ENCODE measurements at places on chromosomes 11 and 22. TPM values are rescaled to one million over a fixed set of nuclear protein-coding genes. Genes with fewer than 3 reads are reported as not detected.

C11orf87 gene
- not detected for total RNA-seq

TRIM49 gene
- not detected for total RNA-seq

TRIM51 gene
- total RNA-seq: not detected

CDC45 gene
- total RNA-seq: 8.6 TPM

LGALS12 gene
- total RNA-seq: 8.1 TPM

IL17REL gene
- total RNA-seq: not detected

OR51I1 gene
- total RNA-seq: not detected

SMIM35 gene
- total RNA-seq: not detected

DNA sequence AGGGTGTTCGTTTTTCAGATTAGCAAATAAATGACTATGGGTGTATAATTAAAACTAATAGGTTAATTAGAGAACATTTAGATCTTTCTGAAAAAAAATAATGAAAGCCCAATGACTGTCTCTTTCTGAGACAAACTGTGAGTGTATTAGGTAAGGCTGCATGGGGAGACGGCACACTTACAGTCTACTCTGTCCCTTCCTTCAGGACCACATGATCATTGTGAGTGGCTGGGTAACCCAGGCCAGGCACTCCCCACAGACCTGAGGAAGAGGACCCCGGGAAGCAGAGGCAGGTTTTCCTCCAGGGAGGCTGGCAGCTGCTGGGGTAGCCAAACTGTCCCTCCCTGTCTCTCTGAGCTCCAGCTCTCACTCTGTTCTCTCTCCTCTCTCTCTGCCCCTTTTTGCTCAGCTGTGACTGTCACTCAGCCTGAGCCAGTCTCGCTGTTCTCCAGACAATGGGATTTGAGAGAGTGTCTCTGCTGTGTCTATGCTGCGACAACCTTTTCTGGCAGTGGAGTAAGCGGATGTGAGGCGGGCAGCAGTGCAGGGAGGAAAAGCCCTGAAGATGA is 83.1 kb upstream of the NCAM1 start:
- peak; percentile 51 for DNase-seq

DNA sequence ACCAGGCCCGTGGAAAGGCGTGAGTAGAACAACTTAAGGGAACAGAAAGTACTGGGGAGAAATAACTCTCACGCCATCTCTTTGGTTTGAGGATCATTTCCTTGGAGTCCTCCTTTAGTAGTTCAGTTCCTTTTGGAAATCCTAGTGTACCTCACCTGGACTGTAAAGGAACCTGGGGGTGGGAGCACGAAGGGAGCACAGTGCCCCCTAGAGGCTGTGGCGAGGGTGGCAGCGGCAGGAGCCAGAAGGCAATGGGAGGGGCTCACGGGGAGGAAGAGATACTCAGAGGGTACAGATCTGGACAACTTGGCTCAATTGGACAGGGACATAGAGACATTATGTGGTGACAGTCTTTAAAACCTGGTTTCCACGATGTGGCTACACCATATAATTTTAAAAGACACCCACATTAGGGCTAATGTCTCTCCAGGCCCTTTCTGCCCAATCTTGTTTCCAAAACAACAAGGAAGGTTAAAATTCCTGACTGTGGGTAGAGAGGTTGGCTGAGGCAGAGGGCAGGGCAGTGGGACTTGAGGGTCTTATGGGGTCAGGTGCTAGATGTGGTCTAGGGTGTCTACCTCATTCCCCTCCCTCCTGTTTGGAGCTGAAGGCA is 87.0 kb downstream of the CSNK2A3 start:
- DNase-seq: peak; percentile 93

GRCh38 chr22:20636945-20637344 is 129.5 kb downstream of the MED15 start:
- no peak for DNase-seq

DNA sequence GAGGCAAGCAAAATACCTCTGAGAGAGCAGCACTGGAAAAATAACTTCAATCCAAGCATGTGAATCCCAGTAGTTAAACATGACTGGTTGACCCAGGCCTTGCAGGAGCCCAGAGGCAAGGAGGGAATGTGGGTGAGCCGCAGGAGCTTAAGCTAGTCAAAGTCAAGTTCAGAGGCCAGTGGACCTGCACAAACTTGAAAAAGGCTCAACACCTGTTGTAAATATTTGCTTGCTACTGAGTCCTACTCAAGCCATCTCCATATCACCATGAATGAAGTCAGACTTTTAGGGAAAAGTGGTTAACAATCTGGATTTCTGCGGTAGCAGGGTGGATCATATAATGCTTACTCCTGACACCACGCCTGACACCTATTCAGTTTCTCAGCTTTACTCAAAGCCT is 4.8 kb upstream of the CAT start:
- no peak for DNase-seq

DNA sequence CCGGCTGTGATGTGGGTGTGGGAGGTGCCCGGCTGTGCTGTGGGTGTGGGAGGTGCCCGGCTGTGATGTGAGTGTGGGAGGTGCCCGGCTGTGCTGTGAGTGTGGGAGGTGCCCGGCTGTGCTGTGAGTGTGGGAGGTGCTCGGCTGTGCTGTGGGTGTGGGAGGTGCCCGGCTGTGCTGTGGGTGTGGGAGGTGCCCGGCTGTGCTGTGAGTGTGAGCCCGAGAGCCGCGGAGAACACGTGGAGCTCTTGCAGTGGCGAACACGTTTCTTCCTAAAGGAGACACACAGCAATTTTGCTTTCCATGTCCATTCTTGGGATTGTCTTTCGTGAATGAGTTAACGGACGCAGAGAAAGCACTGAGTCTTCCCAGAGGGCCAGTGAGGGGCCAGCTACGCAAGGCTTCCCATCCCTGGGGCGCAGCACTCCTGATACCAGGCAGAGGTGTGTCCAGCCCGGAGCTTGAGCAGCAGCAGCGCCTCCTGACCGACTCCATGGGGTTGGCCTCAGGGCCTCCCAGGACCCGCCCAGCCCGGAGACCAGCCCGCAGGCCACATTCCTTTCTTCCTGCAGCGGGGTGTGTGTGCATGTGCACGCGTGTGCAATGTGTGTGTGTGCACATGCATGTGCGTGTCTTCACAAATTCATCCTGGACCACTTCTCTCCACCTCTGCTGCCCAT is 245.0 kb upstream of the B3GAT1 start:
- no peak for DNase-seq

GRCh38 chr11:77656362-77656761 is 18.8 kb upstream of the CLNS1A start:
- no peak for DNase-seq

DNA sequence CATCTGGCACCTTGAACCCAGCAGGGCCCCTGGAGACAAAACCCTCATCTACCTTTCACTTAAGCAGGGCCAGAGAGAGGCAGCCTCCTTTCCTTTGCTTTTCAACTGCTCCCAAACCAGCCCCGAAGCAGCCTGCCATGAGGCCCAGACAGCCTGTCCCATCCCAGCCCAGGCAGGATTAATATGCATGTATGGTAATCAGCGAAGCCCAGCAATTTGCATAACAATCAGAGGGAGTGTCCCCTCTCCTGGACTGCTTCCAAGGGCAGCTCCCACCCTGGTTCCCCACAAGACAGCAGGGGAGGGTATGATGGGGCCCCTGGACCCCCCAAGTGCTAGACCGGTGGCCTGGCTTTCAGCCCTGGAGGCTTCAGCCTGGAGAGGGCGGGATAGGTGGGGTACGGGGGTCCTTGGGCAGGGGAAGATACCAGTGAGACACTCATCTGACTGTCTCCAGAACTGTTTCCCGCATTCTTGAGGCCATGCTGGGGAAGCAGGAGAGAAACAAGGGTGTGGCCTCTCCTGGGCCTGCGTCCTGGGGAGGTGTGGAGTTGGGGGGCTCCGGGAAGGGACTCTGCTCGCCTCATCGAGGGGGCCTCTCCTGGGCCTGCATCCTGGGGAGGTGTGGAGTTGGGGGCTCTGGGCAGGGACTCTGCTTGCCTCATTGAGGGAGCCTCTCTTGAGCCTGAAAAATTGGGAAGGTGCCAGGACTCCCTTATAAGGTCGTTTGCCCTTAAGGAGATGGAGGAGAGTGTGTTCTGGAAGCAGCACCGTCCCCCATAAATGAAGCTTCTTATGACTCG is 93.2 kb upstream of the PRR5 start:
- DNase-seq: peak; percentile 74

GRCh38 chr11:76424379-76424778 is 20.4 kb upstream of the EMSY start:
- DNase-seq: peak; percentile 66

- no peak for DNase-seq
These were observed 143.6 kb upstream of the ANO5 start for GRCh38 chr11:22049276-22049675.

DNA sequence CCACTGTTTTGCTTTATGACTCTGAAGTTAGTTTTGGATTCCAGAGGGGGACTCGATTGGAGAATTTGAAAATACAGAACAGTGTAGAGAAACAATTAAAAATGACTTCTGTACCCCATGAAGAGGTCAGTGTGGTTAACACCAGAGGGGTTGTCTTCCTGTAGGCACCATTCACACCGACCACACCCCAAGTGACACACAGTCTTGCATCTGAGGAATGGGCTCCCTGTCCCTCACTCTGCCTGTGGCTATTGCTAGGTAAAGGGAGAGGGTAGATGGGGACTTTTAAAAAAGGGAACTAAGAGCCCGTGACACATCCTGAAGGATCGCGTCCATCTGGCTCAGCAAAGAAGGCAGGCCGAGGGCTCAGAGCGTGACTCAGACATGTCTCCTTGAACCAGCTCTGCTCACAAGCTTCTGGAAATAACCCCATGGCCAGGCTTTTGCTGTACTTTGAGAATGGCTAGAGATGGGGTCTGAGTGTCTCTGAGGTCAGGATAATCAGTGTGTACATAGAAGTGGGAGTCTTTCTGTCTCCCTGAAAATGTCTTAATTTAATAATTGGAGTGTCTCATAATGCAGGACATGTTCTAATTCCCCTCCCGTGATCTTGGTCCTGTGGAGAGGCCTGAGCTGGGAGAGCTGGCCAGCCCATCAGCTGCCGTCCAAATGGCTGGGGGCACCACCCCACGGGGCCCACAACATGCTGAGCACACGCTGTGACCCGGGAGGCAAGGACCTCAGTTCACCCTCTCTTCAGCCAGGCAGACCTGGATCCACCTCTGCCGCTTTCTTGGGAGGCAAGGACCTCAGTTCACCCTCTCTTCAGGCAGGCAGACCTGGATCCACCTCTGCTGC is 39.3 kb downstream of the SGSM1 start:
- DNase-seq: no peak

DNA sequence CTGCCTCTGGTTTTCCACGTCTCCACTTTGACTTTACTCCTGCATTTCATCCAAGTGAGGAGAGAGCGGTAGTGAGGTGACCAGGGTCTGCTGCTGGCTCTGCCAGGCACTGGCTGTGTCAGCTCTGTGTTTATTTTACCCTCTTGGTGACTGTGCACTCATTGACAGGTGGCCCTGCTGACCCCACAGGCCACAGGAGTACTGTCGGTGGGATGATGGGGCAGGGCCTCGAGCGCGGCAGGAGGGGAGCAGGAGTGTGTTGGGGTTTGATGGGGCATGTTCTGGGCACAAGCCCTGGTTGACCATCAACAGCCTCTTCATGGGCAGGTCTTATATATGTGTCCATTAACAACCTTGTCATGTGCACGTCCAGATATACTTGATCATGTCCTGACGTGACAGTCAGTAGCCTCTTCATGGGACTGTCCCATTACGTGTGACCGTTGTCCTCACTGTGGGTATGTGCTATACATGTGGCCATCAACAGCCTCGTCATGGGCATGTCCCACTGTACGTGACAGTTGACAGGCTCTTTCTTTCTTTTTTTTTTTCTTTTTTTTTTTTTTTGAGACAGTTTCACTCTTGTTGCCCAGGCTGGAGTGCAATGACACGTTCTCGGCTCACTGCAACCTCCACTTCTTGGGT is 31.4 kb upstream of the ACR start:
- peak; percentile 21 for DNase-seq

DNA sequence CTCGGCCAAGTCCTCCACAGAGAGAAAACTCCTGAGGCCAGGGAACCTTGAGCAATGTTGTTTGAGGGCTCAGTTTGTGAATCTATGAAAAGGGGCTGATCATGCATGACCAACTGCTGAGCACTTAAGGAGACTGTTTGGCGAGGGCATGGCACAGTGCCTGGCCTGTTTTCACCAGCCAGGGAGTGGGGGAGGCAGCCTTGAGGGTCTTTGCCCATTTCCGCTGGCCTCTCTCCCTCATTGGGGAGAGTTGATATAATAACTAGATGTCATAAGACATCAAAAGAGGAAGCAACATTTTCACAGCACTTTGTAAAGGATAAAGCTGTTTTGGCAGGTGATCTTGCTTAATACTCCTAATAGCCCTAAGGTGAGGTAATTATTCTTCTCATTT is 110.6 kb downstream of the TP53I11 start:
- DNase-seq: no peak

GRCh38 chr11:72225411-72225951 is 914 bp downstream of the INPPL1 start:
- peak; percentile 62 for DNase-seq

DNA sequence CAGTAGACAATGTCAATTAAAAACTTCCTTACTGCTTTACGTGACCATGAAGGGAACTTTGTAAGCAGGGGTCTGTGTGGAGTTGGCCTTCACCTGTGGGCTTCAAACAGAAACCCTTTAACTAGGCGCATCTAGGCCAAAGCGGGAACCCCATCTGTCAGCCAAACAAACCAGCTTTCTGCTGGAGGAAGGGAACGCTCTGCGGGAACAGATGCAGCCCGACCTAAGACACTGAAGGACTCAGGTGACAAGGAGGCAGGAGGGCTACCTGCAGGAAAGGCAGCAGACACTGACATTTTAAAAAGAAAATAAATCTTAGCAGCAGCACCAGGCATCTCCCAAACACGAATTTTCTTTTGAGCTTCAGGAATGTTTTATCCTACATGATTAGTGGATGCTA is 78.4 kb downstream of the CADM1 start:
- peak; percentile 48 for DNase-seq

DNA sequence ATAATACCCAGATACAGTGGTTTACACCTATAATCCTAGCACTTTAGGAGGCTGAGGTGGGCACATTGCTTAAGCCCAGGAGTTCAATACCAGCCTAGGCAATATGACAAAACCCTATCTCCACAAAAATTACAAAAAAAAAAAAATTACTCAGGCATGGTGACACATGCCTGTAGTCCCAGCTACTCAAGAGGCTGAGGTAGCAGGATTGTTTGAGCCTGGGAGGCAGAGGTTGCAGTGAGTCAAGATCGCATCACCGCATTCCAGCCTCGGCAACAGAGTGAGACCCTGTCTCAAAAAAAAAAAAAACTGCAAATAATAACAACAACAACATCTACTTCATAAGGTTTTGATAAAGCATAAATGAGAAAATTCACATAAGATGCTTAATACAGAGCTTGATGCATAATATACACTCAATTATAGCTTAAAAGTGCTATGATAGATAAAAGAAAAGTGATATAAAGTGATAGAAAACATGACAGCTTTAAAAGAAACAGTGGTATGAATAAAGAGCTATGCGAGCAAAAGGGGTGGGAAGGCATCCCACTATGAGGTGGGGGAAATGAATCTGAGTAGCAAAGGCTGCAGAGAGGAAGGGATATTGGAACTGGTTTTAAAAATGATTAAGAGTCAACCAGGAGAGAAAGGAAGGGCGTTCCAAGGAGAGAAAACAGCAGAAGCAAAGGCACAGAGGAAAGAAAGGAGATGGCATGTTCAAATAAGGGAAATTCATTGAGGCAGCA is 197.6 kb downstream of the KIF18A start:
- peak; percentile 55 for DNase-seq

Data from endodermal cell (in vitro differentiated cells).